ENCODE measurements at places on chromosomes 5 and 9.

GRCh38 chr9:129347316-129348120, 169.5 kb upstream of the IER5L start:
- DNase-seq: peak; percentile 20

DNA sequence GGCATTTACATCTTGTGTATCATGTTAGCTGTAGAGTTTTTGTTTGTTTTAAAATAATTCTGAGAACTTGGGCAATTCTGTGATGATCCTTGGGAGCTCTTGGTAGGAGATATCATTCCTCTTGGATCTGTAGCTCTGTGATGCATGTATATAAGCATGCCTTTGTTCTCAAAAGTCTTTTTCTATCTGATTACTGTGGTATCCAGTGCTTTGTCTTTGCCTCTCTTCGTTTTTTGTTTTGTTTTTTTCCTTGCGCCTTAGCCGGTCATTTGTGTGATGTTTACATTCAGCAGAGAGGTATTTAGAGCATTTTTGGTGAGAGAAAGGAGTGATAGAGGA, 110.0 kb downstream of the PAM start:
- no peak for DNase-seq

- DNase-seq: no peak
Measured at GRCh38 chr5:58453306-58453705, 6.6 kb downstream of the PLK2 start.

DNA sequence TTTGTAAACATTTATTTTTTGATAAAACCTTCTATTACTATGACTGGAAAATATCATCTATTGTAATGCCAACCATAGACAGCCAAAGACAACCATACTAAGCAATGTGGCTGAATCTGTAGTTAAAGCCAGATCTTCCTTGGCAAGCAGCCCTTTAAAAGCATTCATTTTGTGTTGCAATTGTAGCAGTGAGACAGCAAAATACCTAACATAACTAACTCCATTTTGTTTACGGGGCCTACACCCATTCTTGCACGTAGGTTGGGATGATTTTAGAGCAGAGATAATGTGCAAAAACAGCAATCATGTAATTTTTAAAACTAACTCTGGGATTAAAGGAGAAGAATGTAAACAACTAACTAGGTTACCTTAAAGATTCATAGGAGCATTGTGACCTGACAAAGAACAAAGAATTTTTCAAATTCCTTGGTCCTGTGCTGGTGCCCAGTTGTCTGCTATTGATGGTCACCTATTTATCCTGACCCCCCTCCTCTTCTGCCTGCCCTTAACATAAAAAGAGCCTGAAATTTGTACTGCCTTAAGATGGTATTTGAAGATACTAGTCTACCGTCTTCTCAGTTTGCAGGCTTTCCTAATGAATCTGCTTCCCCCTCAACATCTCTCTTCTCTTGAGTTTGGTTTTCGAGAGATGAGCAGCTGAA, 10.6 kb downstream of the IFNA1 start:
- no peak for DNase-seq

DNA sequence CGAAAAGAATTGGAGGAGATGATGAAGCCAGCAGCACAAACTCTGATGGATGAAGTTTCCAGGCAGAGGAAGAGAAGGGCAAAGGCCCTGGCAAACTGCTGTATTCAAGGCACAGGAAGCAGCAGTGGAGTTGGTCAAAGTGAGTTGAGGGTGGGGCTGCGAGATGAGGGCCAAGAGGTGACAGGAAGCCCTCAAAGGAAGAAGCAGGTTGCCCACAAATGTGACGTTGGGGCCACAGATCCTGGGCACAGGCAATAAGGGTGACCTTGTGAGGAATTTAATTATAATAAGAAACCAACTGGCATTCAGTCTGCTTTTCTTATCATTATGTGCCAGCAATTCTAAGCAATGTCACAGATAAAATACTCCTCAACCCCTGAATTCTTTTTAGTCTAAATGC, 261.8 kb downstream of the CTNND2 start:
- DNase-seq: no peak

DNA sequence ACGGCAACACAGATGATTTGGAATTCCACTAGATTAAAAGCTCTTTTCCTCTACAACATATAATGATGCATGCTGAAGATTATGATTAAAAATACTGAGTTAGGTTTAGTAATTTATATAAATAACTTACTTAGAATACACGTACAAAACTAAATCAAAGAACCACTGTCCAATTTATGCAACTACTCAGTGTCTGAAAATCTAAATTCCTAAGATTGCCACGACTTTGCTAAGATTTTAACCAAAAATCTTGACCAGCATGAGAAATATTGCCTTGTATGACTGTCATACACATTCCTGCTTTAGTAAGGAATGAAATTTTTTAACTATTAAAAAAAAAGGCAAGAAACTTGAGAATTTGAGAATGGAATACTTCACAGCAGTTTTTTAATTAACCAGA, 292.4 kb downstream of the ZNF608 start:
- no peak for DNase-seq

- no peak for DNase-seq
Measured at GRCh38 chr5:37900692-37901091, 60.9 kb upstream of the GDNF start.

- DNase-seq: no peak
Measured at GRCh38 chr5:142845954-142846398, 75.8 kb downstream of the ARHGAP26 start.

DNA sequence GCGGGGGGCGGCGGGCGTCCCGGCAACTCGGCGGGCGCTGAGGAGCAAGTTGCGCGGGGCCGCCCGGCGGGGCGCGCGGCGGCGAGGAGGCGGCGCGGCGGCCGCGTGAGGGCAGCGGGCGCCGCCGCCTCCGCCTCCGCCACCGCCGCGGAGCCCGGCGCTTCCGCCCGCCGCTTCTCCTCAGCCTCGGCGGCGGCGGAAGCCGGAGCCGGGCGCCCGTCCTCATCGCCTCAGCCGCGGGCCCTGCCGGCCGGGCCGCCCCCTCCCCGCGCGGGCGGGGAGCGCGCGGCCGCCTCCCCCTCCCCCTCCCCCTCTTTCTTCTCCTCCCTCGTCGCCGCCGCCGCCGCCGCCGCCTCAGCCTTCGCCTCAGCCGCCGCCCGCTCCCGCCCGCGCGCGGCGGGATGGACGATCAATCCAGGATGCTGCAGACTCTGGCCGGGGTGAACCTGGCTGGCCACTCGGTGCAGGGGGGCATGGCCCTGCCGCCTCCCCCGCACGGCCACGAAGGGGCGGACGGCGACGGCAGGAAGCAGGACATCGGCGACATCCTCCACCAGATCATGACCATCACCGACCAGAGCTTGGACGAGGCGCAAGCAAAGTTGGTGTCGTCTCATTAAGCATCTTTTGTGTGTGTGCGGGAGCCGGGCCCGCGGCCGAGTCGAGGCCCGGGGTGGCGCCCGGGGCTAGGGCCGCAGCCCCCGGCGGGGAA, at the start of gene PBX3:
Gene PBX3, plus strand, starts transcription at position 321 of the 712 bp plus-strand sequence.
- peak; percentile 36 for DNase-seq

- no peak for DNase-seq
Measured at GRCh38 chr5:180411948-180412347, 58.8 kb upstream of the GFPT2 start.

DNA sequence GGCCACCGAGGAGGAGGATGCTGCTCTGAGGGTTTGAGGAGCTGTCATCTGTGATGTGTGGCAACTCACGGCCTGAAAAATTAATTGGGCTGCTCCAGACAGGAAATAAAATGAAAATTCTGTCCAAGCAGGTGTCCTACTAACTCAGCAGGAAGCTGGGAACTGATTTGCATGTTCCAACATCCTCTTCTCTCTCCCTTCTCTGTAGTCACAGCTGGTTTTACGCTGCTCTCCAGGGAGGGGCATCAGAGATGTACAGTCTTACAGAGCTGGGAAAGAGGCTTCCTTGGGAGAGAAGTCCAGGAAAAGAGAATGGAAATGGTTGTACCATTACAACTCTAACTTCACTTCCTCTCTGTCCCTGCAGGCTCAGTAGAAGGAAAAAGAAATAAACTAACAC, 24.2 kb upstream of the SIL1 start:
- DNase-seq: no peak

GRCh38 chr9:16970321-16970720, 99.9 kb upstream of the BNC2 start:
- DNase-seq: no peak

DNA sequence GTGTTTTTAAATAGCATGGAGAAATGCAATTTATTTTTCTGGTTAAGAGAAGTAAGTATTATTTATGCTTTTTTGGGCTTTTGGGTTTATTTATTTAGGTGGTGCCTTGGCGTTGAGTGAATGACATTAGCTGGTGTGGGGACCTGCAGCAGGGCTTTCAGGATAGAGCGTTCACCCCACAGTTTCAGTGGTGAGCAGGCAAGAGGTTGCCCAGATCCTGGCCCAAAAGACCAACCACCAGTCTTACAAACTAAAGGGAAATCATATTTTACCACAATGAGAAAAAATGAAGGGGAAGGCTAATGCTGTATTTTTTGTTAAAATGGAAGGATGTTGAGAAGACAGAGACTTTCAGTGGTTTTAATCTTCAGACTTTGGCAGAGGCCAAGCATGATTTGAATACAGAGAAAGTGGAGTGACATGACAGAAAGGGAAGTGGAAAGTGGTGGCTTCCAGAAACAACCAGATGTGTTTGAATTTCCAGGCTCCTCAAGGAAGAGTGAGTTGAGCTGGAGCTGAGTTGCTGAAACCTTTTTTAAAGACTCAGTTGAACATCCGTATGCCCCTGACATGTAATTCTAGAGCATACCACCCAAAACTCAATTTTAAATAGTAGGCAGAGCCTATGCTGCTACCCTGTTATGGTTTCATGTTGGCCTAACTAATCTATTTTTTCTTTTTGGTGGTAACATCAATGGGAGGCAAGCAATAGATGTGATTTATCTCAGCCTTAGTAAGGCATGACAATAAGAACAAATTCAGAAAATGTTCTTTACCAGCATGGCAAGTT, 94.8 kb downstream of the AOPEP start:
- DNase-seq: no peak

DNA sequence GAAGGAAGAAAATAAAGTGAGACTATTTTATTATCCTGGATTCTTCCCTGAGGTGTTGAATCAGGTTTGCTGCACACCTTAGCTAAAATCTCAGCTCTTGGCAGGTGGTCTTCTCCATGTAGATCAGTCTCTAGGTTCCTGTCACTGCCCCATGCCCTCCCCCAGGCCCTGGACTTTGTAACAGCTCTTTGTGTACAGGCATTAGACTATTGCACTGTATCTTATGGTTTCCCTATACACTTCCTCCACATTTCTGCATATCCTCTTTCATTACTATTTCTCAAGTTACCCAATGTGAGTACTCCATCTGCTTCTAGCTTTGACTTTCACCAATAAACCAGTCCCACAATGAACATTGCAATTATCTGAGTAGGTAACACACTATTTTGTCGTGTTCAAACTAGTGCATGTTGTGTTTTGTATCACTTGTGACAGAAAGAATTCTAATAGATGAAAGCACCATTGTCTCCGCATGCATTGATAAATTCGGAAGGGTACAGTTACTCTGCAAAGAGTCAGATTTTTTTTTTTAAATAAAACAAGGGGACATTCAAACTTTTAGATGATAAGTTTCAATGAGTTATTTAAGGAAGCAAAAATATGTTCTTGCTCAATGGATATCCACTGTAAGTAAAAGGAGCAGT, 1348.7 kb upstream of the C9orf72 start:
- no peak for DNase-seq

DNA sequence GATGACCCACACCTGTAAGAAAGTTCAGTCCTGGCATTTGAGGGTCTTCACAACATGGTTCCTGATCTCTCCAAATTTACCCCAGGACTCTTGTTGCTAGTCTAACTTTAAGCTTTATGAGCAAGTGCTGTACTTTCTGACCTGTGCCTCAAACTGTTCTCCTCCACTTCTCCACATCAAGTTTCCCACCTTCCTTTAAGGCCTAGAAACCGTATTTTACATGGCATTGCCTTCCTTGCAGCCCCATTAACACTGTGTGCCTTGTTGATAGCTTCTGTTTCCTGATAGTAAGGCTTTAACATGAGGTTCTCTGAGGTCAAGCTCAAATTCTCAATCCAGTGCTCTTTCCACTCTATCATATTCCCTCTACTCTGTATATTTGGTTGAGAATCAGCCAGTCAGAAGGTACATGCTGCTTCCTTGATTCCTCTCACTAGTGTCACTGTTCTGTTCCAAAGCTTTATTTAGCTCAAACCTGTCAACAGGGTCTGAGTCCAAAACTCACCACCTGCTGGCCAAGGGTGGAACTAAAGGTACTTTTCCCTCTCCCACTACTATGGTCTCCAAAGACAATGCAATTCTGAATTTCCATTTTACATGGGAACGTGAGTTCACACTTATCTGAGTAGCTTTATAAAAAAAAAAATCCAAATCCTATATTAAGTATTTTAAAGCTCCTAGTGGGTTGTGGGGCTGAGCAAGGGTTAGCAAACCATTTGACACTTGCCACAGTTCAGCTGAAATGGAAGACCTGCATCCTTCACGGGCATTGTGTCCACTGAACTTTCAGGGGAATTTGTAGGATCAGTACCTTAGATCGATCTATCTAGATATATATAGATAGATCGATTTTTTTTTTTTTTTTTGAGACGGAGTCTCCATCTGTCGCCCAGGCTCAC, 21.1 kb downstream of the VCP start:
- no peak for DNase-seq

DNA sequence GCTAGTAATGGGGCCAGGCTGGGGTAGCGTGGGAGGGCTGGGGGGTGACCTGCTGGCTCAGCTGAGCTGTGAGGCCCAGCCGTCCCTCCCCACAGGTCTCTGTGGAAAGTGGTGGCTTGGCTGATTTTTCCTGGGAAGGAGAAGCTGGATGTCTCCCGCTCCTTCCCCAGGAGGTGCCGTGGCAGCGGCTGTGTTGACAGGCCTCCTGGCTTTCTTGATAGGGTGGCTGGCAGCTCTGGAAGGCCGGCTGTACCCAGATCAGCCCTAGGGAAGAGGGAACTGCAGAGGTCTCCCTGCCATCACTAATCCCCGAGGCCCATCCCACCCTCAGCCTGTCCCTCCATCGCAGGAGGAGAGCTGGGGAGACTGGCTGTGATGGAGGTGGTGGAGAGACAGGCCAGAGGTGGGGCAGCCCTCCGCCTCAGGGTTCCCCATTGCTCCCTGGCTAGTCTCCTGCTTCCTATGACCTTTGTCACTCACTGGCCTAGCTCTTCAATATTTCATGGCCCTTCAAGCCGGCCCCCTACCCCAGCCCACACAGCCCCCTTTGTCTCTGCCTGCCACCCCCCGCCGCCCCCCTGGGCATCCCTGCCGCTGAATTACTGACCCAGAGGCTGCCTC, 6.8 kb downstream of the CXXC5 start:
- DNase-seq: no peak

- DNase-seq: no peak
Measured at GRCh38 chr5:94503677-94504076, 114.7 kb downstream of the KIAA0825 start.

GRCh38 chr5:146699138-146699537, 179.4 kb downstream of the PPP2R2B start:
- DNase-seq: no peak

GRCh38 chr9:13395156-13395555, 115.7 kb upstream of the MPDZ start:
- no peak for DNase-seq

DNA sequence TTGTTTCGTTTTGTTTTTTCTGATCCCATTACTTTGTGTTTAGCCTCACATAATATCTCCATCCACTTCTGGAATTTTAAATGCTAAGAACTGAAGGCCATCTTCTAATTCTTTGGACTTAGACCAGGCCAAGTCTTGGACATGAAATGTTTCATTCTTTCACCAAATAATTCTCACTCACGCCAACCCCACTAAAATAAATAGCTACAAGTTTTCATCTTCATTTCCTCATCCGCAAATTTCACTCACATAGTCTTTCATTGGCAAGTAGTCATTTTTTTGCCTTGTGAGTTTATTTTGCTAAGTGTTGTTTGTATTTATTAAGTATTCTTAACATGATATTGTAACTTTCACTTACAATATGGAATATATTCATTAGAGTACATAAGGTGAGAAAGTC, 1188.6 kb upstream of the SEMA6A start:
- no peak for DNase-seq

Data from C1 segment of cervical spinal cord (tissue), 14 donors.